Stimulated activated CD4-positive, alpha-beta T cell treated with anti-CD3 and anti-CD28 coated beads, TNF-alpha, amount 100 ng/mL, for 4 hours (primary cell): ENCODE measurements at places on chromosomes 7 and 10.

- DNase-seq, result no peak
Observed at GRCh38 chr7:34075523-34076370, 170.4 kb downstream of the BMPER start.

DNA sequence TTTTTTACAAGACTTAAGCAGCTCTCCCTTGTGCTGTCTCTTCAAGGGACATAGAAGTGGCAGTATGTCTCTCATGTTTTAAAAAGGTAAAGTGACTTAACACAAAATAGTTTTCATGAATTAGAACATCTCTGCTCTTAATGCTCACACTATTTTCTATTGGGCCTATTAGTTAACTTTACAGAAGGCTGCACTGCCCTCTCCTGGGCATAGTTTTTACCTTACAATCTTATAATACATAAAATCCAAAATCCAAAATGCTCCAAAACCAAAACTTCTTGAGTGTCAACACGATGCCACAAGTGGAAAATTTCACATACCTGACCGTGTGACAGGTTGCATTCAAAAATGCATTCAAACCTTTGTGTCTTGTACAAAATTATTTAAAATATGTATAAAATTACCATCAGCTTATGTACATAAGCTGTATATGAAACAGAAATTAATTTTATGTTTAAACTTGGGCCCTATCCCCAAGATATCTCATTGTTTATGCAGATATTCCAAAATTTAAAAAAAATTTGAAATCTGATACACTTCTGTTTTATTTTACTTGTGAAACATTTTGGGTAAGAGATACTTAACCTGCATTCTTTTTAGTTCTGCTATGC is 25.8 kb downstream of the TES start:
- DNase-seq, result peak; percentile 33

DNA sequence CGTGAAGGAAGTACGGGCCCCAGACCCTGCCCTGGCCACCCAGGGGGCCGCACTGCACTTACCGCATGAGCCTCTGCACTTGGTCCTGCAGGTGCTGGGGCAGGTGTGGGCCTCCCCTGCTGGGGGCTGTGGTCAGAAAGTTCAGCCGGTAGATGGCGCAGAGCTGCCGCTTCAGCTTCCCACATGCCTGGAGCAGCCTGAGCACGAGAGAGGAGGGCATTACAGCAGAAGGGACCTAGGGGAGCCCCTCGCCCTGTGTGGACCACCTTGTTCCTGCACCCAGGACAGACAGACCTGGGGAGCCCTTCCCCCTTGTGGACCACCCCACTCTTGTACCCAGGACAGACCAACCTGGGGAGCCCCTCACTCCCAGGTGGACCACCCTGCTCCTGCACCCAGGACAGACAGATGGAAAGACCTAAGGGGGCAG is 8.7 kb upstream of the PYROXD2 start:
- DNase-seq, result no peak

DNA sequence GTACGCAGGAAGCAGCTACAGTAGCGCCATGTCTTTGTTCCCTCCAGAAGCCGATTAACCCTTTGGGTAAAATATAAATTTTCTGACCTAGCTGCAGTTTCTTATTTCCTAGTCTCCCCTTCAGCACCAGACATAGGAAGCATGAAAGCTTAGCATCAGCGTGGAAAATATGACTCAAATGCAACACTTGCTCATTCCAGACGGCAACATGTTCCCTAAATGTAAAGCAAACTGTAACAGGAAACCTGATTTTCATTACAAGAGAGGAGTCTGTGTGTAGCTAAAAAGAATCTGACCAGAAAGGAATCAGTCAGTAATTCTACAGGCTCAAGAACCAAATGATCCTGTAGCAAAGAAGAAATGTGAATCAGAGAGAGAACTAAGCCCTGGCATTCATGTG is 219.2 kb downstream of the C7orf25 start:
- DNase-seq, result no peak

GRCh38 chr7:154566877-154567276 is 436.0 kb downstream of the PAXIP1 start:
- no peak for DNase-seq

DNA sequence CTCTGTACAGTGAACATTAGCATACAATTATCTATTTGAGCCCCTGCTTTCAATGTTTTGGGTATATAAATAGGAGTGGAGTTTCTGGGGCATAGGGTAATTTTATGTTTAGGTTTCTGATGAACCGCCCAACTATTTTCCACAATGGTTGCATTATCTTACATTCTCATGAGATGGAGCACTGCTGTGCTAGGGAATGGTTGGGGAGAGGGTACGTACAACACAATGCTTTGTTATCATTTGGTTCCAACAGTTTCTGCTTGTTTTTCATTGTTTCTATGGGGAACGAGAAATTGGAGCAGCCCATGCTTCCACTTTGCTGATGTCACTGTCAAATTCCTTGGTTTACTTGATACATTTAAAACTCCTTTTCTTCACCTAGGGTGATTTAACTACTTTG is 1115.3 kb downstream of the REEP3 start:
- no peak for DNase-seq

DNA sequence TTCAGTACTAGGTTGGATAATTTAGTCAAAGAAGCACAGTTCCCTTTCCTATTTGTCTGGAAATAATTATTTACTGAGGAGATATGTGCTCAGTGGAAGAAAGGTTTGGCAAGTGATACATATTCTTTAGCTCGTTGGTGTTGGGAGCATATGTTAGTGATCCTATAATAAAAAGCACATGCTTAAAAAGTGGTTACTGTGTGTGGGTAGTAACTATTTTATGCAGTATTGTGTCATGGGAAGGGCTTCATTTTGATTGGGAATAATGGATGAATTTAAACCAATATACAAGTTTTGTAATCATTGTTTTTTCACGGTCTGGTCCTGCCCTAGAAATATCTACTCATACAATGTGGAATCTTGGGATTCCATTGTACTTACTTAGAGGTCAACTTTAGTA is 188.7 kb upstream of the PPP1R3A start:
- no peak for DNase-seq

DNA sequence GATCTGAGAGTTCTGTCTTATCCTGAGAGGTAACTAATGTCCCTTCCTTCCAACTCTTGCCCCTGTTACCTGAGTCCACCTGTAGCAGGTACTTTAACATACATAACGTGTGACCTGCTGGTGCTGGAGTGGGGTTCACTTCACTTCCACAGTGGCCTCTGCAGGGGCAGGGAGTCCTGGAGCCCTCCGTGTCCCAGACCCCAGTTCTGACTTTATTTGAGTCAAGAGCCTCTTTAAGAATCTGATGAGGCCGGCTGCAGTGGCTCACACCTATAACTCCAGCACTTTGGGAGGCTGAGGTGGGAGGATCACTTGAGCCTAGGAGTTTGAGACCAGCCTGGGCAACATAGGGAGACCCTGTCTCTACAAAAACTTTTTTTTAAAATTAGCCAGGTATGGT is 117.0 kb upstream of the RET start:
- no peak for DNase-seq

GRCh38 chr7:12370249-12370648 is 33.4 kb downstream of the VWDE start:
- DNase-seq, result no peak

DNA sequence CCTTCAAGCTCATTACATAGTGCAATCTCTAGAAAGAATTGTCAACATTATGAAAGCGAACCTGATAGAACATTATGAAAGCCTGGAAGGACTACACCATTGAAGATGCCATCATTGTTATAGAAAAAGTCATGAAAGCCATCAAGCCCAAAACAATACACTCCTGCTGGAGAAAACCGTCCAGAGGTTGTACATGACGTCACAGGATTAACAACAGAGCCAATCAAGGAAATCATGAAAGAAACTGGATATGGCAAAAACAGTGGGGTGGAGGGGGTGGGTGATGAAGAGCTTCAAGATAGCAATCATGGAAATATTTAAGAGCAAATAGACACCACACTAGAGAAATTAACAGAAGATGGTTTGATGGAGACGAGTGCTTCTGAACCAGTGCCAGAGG is 45.7 kb downstream of the TOMM7 start:
- no peak for DNase-seq

- DNase-seq, result no peak
Observed at GRCh38 chr10:51082857-51083256, 8.6 kb downstream of the PRKG1 start.

DNA sequence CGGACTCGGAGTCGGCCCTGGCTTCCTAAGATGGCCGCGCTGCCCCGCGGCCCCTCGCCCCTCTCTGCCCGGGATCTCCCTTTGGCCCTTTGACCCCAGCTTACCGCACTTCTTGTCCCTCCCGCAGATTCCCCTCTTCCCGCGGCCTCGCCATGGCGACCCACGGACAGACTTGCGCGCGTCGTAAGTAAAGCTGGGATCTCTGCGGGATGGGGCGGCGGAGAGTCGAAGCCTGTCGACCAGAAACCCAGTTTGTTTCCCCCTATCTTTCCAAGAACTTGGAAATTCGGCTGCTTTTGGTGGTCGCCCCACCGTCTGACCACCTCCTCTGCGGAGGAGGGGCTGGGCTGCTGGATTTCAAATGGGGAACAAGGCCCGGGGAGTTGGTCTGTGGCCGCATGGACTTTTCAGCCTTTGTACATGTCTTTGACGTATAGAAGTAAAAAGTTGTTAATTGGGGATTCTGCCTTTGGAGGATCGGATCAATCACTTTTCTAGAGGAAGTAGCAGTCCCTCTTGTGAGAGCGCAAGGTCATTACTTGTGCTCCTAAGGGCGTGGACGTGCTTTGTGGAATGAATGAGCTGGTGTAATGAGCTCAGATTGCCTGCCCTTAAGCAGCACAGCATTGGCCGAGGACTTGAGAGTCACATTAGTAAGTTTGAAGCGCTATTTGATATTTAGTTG is 553 bp downstream of the VDAC2 start:
- no peak for DNase-seq

- DNase-seq, result no peak
Observed at GRCh38 chr7:112254156-112254555, 47.7 kb downstream of the ZNF277 start.

GRCh38 chr10:80171248-80171660 is 34.1 kb downstream of the ANXA11 start:
- DNase-seq, result no peak

GRCh38 chr10:44673245-44673983 is 237.7 kb upstream of the TMEM72 start:
- DNase-seq, result no peak

DNA sequence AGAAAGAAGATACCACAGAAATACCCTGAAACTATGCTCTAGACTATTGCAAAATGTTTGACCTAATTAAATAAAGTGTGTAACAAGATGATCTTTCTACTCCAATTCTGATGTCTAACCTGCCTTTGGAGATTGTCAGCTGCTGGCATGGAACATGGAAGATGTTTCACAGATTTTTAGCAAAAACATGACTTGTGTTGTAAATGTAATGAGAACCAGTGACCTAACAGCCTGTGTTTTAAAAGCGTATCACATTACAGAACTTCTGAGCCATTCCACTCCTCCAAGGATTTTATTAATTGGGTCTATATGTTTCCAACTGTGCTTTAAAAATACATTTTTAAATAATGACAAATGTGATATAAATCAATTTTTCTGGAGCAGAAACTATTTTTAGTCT is 526.3 kb upstream of the SEMA3D start:
- no peak for DNase-seq

- DNase-seq, result no peak
Observed at GRCh38 chr7:114819616-114820362, 102.1 kb upstream of the MDFIC start.

GRCh38 chr7:151493083-151493482 is 26.6 kb downstream of the RHEB start:
- DNase-seq, result no peak

GRCh38 chr10:80506836-80507487 is 30.7 kb upstream of the SH2D4B start:
- no peak for DNase-seq

DNA sequence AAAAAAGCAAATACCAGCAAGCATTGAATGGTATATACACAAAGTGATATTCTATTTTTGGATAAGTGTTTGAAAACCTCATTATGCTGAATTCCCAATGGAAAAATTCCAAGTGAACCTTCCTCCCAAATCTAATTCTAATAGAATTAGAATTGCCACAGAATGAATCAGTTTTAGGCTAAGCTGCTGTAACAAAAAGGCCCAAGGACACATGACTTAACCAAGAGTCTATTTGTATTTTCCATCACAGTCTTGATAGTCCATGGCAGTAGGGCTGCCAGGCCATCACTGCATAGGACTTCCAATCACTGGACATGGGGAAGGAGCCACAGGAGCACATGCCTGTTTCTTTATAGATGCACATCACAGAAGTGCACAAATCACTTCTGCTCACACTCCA is 91.2 kb upstream of the IFRD1 start:
- no peak for DNase-seq

DNA sequence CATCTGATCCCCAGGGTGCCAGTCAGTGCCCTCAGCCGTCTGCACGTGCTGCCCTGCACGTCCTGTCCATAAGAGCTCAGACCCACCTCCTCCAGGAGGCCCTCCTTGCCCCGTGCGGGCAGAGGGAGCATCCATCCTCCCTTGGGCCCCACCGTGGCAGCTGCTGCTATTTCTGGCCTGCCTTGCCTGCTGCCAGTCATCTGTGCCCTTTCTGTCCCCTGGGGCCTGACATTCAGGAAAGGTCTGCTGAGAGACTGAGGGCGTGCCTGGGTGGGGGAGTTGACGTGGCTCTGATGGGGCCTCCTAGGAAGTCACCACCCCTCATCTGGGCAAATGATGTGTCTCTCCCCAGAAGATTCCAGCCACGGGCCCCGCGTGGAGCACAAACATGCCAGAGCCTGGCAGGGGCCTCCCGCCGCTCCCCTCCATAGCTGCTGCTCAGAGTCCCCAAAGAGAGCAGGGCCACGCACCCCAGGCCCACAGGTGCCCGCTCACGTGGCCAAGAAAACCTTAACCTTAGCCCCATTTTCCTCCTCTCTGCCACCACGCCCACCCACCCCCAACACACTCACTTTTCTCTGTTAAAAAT is 21.8 kb downstream of the DPYSL4 start:
- DNase-seq, result no peak

GRCh38 chr10:101451261-101451660 is 97.3 kb downstream of the BTRC start:
- no peak for DNase-seq

DNA sequence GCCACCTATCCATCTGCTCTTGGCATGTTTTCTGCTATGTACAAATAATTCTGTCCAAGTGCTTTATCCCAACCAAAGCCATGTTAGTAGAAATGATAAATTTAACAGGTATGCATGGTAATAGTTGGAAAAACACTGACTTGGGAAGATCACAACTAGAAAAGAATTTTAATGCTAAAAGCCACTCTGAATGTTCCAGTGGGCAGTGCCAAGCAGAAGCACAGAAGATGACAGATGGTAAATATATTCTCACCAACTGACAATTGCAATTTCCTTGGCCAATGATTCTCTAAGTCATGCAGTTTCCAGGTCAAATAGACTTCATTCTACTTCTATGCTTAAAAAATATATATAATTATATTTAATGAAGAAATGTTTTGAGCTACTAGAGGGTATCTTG is 83.6 kb upstream of the SEMA3C start:
- DNase-seq, result no peak

DNA sequence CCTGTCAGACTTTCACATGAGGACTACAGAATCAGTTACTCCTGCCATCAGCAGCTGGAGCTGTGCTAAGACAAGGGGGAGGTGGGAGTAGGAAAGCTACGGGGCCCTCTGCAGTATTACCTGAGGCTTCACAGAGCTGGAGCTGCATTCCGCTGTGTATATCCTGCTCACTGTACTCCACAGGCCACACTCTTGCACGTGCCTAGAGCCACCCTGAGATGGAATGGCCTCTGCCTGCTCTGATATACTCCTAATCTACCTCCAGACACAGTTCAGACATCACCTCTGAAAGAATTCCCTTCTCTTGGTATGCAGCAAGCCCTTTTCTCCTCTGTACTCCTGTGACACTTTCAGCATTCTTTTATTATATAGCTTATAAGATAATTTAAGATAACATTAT is 34.8 kb downstream of the TRDMT1 start:
- no peak for DNase-seq

GRCh38 chr7:99331002-99331401 is 5.3 kb downstream of the ARPC1A start:
- no peak for DNase-seq
